Activated gamma-delta T cell (primary cell): ENCODE measurements at places on chromosomes 13 and 19.

GRCh38 chr13:91203430-91203829, 144.1 kb upstream of the MIR17HG start:
- DNase-seq = no peak

DNA sequence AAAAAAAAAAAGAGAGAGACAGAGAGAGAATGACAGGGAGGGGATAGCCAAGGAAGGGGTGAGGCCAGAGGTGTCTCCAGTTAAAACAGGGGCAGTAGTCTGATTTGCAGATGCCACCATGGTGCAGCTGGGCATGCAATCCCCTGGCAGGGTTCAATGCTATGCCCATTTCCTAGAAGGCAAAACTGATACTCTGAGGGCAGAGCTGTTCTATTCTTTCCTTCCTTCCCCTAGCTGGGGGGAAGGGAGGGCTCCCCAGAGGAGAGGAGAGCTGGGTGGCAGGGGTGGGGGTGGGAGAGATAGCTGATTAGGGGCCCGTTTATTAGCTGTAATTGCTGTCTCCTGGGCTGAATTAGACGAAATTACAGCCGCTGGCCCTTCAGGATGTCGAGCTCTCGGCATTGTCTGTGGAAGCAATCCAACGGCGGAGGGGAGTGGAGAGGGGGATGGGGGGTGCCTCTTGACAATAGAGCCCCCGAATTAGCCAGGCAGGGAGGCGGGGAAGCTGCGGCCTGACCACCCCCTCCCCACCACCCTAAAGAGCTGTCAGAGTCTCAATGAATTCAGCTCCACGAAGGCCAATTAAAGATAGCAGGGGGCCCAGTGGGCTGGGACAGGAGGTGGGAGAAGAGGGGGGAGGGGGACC, 14.4 kb upstream of the DPP9 start:
- no peak for DNase-seq

DNA sequence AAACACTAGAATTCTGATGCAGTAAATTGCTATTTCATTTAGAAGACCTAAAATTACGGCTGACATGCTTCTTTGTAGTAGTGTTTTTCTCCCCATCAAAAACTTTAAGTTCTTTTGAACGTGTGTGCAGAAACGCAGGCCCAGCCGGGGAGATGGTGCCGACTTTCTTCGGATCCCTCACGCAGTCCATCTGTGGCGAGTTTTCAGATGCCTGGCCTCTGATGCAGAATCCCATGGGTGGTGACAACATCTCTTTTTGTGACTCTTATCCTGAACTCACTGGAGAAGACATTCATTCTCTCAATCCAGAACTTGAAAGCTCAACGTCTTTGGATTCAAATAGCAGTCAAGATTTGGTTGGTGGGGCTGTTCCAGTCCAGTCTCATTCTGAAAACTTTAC, 98.3 kb downstream of the TNFRSF19 start:
- DNase-seq = no peak

GRCh38 chr13:114135731-114136171, 3.3 kb upstream of the RASA3 start:
- no peak for DNase-seq

DNA sequence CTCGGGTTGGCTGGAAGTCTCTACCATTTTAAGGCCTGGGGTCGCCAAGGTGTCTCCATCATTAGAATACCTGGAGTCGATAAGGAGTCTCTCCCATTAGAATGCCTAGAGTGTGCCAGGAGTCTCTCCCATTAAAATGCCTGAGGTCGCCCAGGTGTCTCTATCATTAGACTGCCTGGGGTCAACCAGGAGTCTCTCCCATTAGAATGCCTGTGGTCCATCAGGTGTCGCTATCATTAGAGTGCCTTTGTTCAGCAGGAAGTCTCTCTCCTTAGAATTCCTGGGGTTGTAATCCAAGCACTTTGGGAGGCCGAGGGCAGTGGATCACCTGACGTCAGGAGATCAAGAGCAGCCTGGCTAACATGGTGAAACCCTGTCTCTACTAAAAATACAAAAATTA, 1533.0 kb downstream of the UQCRFS1 start:
- no peak for DNase-seq

GRCh38 chr19:51156710-51157109, 14.6 kb downstream of the SIGLEC7 start:
- no peak for DNase-seq

DNA sequence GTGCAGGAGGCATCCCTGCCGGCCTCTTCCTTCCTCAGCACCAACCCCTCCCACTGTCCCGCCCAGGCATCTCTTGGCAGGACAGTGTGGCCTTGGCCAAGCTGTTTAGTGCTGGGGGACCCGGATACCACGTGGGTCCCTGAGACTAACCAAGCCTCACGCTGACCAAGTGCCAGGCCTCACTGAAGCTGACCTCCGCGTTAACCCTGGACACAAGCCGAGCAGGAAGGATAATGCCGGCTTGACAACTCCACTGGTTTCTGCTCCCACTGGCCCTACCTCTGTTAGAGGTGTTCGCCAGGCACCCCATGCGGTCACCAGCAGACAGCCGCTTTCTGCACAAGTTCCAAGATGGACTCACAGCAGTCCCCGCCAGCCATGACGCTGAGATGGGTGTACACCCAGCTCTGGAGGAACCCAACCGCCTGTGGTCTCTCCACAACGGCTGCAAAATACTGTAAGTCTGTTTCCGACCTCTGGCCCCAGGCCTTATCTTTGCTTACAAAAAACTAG, 12.4 kb downstream of the GRTP1 start:
- no peak for DNase-seq

DNA sequence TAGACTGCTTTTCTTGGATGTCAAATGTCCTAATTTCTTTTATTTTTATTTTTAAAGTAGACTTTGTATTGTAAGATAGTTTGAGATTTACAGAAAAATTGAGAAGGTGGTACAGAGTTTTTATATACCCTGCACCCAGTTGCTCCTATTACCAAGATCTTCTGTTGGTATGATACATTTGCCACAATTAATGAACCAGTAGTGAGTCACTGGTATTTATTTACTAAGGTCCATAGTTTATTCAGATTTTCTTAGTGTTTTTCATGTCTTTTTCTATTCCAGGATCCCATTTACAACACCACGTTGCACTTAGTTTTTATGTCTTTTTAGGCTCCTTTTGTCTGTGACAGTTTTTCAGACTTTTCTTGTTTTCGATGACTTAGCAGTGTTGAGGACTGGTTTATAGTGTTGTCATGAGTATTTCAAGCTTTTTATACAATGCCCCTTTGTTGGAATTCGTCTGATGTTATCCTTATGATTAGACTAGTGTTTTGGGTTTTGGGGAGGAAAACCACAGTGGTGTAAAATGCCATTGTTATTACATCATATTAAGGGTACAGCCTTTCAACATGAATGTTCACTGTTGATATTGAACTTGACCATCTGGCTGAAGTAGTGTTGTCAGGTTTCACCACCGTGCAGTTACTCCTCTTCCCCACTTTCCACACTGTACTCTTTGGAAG, 35.9 kb downstream of the COG3 start:
- DNase-seq = no peak

DNA sequence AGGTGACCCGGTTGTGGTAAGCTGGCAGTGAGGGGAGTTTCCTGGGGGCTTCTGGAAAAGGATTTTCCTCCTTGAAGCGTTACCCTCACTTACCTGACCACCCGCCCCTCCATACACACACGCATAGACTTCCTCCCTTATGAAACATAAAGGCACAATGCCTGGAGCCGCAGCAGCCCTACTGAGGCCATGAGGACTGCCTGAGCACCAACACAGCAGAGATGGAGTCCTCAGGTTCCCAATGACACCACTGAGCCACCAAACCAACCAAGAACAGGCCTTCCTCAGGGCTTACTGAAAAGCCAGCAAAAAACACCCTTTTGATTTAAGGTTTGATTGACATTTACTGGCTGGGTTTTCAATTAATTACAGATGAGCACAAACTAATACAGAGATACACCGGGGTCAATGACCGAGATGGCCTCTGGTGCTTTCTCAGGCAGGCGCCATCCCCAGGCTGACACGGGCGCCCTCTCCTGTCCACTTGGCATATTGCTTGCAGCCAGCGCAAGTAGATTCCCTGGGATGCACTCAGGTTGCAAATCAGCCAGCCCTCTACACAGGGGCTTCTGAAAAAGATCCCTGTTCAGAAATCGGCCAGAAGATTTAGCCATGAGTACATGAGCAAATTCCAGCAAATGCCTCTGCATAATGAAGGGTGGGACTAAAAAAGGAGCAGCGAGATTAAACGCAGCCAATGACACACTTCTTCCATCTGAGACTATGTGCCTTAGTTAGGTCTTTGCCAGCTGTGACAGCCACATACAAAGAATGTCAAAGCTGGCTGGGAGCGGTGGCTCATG, 14.8 kb downstream of the OPA3 start:
- no peak for DNase-seq

- DNase-seq = no peak
Measured at GRCh38 chr13:35743165-35743564, 266.7 kb upstream of the MAB21L1 start.

DNA sequence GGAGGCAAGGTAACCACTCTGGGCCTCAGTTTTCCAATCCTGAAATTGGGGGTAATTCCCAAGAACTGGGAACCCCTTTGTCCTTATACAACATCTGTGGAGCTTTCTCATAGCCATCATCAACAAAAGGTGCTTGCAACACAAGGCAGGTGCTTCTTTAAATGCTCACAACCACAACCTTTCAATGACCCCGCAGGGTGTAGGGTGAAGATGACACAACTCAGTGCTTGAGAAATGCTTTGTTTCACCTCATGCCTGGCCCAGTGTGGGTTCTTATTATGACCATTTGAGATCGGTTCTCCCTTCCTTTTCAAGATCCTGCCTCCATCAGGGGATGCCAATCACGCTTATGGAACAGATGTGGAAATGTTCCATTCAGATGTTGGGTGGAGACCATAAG, 8.4 kb downstream of the WIZ start:
- DNase-seq = no peak

DNA sequence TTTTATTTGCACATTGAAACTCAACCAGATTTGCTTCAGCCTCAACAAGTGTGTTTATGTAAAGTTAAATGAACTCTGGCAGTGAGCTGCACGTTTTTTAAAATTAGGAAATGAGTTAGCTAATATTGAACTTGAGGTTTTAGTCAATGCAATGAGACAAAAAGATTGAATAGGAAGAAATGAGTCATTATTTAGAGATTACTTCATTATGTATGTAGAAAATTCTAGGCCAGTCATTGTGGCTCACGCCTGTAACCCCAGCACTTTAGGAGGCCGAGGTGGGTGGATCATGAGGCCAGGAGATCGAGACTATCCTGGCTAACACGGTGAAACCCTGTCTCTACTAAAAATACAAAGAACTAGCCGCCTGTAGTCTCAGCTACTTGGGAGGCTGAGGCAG, 22.8 kb upstream of the CD70 start:
- no peak for DNase-seq

DNA sequence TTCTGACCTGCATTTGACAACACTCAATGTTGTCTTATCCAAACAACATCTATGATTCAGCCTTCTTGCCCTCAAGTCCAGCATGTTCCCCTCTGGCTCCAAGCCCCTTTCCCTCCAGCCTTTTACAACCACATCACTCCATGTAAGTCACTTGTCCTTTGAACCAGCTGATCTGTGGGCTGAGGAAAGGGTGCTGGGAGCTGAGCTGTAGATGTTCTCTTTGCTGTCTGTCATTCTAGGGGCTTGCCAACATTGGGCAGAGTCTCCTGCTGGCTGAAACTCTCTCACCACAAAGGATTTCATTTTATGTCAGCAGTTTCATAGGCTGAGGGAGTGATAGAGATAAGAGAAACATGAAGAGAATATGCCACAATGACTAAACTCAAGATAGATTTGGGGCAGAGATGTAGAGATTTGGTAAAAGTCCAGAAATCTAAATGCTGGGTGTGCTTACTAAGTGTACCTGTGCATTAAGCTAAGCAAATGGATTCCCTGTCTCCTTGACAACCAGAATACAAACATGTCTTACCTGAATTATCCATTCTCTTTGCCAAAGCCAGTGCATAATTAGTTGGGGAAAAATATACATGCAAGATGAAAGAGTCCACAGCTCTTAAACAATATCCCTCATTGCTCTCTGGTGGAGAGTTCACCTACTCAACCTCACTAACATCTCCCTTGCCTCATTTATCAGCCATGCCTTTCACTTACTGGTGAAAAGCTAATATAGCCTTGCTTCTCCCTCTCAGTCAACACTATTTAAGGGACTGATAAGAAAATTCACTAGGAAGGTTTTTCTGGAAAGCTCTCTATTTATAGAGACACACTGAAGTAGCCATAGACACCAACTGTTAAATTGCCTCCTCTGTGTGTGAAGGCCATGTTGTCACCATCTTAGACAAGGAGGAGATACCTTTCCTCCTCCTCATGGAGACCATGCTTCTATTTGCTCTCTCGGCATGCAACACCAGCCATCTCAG, 175.5 kb upstream of the SERP2 start:
- no peak for DNase-seq

DNA sequence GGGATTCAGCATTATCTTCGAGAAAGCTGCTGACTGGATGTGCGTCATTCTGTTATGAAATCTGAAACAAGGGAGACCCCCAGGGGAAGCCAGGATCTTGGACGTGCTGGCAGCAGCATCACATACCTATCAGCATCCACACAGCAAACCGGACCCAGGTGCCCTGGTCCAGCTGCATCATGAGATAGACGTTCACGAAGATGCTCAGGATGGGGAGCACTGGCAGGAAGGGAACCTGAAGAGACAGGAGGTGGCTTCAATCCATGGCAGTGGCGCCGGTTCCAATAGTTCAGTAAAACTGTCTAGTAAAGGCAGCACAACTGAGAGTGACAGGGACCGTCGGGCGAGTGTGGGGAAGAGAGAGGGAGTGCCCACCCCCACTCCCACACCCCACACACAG, 79.5 kb downstream of the SLC7A1 start:
- no peak for DNase-seq

- DNase-seq = no peak
Measured at GRCh38 chr19:55588738-55589137, 8.1 kb upstream of the ZNF579 start.
